Stimulated activated CD8-positive, alpha-beta memory T cell treated with anti-CD3 and anti-CD28 coated beads, Interleukin-4, amount 100 ng/mL, for 48 hours (primary cell): ENCODE measurements at places on chromosomes 1 and 21.

DNA sequence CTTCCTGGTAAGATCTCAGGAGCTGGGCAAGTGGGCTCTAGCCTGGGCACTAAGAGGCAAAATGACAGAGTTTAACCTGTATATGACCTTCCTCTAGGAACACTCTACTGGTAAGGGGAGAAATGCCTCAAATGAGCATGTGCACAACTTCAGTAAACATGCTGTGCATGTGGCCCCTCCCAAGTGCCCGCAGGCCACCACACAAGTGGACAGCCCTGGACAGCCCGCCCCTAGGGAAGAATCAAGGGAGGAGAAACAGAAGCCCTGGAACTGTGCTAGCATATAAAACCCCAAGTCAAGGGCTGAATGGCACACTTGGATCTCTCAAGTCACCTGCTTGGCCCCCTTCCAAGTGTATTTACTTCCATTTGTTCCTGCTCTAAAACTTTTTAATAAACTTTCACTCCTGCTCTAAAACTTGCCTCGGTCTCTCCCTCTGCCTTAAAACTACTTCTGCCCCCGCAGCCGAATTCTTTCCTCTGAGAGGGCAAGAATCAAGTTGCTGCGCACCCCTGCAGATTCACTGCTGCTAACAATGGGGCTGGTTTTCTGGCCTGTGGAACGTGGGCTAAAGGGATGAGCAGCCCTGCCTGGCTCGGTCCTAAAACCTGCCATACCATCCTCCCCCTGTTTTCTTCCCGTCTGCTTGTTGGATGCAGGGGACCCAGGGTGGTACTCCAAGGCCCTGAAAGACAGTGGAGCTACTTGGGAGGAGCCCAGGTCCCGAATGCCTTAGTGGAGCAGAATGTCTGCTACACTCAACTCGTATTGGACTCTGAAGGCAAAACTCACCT is 93.5 kb downstream of the IER5 start:
- no peak for DNase-seq

DNA sequence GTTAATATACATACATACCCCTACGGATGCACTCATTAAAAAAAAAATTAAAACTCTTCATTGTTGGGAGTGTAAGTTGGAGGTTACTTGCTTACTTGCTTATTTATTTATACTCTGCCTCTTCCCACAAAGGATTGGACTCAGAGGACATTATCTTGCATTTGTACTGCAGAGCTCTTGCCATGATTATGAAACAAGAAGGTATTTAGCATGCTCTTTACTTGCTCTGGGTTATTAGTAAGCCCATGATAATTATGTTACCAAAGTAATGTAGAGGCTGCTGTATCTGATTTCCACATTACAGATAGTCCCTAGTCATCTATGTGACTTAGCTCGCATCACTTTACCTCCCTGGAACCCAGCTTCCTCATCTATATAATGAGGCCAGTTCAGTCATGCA is 355.1 kb upstream of the PTBP2 start:
- DNase-seq: no peak

DNA sequence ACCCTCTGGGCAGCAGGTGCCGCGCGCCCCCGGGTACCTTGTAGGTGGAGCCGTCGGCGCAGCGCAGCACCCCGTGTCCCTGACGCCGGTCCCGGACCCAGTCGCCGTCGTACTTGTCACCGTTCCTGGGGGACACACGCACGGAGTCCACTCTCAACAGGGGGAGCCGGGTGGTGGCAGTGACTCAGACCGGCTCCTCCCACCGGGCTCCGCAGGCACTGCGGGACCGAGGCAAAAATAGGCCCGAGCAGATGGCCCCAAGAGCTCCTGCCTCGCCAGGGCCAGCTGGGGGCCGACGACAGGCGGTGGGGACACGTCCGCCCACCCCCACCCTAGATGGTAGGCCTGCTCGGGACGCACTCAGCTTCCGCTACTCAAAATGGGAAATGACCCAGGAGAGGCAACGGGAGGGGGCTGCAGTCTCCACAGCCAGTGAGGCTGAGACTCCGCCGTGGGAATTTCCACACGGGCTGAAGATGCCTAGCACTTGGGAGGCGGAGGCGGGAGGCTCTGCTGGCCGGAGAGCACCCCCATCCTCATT is 6.3 kb downstream of the MORN1 start:
- DNase-seq: no peak

DNA sequence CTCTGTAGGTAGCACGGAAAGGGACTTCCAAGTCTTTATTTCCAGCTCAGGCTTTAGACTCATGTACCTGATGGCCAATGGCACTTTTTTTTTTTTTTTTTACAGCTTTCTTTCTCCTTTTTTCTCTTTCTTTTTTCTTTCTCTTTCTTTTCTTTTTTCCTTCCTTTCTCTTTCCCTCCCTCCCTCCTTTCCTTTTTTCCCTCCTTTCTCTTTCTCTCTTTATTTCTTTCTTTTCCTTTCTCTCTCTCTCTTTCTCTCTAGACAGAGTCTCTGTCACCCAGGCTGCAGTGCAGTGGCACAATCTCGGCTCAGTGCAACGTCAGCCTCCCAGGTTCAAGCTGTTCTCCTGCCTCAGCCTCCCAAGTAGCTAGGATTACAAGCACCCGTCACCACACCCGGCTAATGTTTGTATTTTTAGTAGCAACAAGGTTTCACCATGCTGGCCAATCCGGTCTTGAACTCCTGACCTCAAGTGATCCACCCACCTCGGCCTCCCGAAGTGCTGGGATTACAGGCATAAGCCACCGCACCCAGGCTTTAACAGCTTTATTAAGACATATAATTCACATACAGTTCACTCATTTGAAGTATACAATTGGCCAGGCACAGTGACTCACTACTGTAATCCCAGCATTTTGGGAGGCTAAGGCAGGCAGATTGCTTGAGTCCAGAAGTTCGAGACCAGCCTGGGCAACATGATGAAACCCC is 5.1 kb upstream of the DCAF8 start:
- no peak for DNase-seq

- DNase-seq: no peak
Observed at GRCh38 chr1:9537863-9538668, 1.2 kb upstream of the SLC25A33 start.

DNA sequence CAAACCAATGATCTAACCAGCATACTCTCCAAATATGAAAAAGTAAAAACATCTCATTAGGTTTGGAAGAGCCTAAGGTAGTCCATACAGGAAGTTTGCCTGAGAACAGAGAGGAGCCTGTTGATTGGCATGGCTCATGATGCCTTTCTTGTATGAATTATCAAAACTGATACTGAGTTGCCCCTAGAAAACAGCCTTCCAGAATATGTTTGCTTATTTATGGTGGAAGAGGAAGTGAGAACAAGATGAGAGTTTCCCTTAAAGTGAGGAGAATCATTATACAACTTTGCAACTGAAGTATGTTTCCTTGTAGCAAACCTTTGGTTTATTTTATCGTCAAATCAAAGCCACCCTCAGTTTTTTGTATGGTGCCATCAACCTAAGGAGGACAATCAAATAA is 23.8 kb upstream of the KIAA1614 start:
- DNase-seq: no peak

GRCh38 chr1:199161319-199161680 is 522.5 kb downstream of the PTPRC start:
- DNase-seq: no peak

DNA sequence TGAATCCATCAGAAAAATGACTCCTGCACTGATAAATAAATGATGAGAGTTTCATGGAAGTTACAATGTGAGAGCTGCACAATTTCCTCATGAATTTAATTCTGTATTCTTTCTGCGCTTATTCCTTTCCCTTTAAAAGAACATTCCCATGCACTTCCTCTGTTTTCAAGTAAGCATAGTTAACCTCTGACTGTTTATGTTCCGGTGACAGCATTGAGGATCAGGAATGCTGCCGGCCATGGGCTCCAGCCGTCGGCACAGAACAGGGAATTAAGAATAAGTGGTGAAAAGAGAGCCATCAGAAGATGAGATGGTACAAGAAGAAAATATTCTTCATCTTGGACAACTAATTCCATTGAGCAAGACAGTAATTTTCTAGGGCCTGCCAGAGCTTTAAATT is 65.3 kb downstream of the SUSD4 start:
- no peak for DNase-seq

- DNase-seq: no peak
Observed at GRCh38 chr1:227072991-227073390, 132.9 kb downstream of the COQ8A start.

- peak; percentile 68 for DNase-seq
Observed at GRCh38 chr1:182054698-182055326, 6.7 kb downstream of the ZNF648 start.

GRCh38 chr1:63073309-63074306 is 248.8 kb upstream of the FOXD3 start:
- DNase-seq: no peak

DNA sequence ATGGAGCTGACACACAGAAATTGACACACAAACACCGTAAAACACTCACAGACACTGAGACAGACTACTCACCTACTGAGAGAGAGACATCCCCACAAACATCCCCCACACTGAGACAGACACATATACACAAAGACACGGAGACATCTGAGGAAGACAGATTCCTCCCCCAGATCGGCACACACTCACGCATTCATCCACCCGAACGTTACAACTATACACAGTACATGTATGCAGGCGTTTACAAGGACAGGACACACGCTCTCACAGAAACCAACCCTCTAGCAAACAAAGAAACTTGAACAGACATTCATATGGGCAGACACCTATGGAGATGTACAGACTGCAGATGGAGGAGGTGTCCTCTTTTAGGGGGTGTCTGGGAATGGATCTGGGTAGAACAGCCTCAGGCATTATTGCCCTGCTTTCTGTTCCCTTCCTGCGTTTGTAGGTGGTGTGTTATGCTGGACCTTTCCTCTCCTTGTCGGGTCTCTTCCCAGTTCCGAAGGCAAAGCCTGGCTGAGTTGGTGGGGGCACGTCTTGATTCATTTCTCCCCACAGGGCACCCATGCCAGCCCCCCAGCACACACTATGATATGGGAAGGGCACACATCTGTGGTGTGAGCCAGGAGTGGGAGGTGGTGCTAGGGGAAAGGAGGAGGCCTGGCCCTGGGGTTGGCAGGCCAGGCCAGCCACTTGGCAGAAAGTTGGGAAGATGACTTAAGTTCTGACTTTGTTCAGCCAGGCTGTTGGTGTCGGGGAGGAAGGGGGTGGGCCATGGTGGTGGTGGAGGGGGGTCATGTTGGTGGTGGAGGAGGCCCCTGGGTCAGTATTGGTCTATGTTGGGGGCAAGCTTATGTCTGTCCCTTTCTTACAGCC is 1.5 kb downstream of the KIRREL1 start:
- DNase-seq: no peak

DNA sequence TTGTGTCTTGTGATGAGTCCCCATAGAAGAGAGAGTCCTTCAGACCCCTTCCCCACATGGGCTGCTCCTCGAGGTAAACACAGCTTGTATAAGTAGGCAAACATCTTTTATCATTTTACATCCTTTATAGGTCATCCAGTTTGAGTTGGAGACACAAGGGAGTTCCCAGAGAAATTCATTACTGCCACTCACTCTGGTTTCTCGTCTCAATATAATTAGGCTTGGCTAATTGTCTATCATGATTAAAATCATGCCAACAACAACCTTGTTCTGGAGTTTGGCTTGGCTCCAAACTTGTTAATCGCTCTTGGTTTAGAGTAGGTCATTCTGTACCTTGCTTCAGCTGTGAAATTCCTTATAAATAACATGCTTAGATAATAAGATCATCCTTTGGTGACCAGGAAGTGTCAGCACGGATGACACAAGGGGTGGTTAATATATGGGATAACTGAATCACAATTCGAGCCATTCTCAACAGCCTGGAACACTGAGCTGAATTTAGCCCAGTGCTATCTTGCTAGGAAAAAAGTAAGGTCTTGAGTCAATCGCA is 70.7 kb upstream of the DAB1 start:
- DNase-seq: no peak

DNA sequence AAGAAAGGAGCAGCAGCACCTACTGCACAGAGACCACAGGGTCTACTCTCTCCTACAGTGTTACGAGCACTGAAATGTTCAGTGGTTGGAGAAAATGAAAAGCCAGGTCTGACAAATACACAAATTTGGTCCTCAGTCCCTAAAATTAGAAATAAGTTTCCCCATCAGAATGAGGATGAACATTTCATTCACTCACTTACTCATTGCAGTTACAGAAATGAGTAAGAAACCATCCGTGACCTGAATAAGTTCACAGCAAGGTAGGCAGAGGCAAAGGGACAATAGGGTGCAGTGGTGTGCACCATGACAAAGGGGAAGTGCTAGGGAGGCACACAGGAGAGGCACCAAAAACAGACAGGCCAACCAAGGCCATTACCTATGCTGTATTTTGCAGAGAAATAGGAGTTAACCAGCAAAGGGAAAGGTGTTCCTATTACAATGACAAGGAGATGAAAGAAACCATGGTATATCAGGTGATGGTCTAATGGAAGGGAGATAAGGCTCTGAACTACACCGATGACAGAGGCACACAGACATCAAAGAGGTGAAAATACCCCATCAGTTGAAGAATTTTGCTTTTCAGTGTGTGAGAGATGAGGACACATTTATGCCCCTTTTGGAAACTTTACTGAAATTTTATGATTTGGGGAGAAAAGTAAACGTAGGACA is 29.4 kb downstream of the VAV3 start:
- peak; percentile 52 for DNase-seq

DNA sequence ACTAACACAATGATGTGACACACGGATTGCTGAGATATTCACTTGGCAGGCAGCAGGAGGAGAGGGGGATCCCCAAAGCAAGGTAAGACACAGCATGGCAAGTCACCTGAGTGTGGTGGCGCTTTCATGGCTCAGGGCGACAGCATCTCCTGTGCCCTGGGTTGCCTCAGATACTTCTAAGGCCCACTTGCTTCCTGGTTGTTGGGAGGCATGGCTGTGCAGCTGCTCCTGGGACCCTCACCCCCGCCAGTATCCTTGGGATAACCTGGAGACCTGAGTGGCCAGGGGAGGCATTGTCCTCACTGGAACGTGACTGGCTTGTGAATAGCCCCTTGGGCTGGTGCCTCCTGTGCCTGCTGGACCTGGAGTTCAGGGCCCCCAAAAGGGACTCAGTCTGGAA is 69.8 kb downstream of the STUM start:
- DNase-seq: no peak

- no peak for DNase-seq
Observed at GRCh38 chr1:99570486-99571089, 75.3 kb upstream of the PALMD start.

DNA sequence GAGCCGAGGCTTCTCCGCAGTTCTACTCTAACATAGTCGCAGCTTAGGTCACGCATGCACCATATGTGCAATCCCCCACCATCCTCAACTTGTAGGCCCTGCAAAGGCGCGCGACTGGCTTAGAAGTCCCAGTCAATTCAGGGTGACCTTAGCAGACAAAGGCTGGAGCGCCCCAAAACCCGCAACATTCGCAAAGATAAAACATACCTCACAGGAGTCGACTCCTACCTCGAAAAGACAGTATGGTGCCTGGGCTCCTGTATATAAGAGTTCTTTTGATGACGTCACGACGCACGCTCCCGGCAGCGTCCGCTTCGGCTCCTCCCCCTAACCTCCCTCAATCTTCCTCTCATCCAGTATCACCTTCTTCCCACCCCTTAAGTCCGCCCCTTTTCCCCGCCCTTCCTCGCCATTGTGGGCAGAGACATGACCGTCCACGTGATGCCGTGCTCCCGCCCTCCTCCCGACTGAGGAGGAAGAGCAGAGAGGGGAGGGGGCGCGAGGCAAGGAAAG is at the start of gene GAS5:
GAS5 (minus strand) TSS at position 237 of the 513 bp plus-strand sequence.
- peak; percentile 99 for DNase-seq

GRCh38 chr1:111126354-111126753 is 13.5 kb downstream of the DRAM2 start:
- no peak for DNase-seq

GRCh38 chr21:10272216-10272615 is 249.2 kb upstream of the TPTE start:
- no peak for DNase-seq
